ENCODE measurements at places on chromosomes 5 and 9.

DNA sequence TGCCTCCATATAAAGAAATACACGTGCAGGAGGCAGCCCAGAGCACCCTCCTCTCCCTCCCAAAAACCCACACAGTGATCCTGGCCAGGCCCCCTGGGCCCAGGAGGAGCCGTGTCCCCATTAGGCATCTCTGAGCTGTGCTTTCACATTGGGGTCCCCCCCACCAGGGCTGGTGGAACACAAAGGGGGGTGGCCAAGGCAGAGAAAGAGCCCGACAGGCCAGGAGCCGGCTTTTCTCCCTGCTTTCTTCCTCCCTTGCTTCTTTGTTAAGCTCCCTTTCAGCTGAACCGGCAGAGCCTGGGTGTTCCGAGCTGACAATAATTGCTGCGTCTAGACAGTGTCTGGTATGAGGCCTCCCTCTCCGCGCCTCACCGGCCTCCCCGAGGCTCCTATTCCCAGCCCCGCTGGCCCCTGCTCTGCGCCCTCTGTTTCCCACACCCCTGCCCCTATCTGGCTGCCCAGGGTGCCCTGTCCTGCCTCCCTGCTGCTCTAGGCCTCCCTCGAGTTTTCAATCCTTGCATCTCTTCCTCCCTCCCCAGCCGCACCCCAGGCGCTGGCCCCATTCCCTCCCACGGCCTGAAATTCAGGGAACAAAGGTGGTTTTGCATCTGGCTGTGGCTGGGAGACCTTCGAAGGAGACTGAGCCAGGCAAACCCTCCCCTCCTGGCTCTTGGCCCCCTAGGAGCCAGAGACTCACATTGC lies 120.6 kb downstream of the C9orf50 start:
- DNase-seq: no peak

GRCh38 chr5:172438319-172438668 lies 16.0 kb downstream of the SH3PXD2B start:
- no peak for DNase-seq

DNA sequence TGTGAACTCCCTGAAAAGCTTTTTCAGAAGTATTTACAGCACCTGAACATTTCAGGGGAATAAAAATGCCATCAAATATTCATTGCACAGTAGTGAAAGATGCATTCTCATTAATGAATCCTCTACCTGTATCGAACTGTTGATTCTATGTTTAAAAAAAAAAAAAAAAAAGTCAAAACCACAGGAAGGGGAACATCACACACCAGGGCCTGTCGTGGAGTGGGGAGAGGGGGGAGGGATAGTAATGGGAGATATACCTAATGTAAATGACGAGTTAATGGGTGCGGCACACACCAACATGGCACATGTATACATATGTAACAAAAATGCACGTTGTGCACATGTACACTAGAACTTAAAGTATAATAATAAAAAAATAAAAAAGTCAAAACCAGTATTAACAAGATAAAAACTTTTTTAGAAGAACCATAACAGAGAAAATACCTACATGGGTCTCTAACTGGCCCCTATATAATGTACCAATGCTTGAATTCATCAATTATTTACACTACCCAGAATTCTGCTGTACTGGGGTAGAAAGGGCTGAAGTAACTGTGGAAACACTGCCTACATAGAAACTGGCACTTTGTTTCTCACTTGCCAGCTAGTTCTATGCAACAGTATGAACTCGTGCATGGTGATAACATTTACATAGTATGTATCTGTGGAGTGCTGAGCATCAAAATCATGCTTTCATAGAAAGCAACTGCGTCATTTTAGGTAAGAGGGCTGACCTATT lies 48.9 kb downstream of the GNAQ start:
- DNase-seq: no peak

DNA sequence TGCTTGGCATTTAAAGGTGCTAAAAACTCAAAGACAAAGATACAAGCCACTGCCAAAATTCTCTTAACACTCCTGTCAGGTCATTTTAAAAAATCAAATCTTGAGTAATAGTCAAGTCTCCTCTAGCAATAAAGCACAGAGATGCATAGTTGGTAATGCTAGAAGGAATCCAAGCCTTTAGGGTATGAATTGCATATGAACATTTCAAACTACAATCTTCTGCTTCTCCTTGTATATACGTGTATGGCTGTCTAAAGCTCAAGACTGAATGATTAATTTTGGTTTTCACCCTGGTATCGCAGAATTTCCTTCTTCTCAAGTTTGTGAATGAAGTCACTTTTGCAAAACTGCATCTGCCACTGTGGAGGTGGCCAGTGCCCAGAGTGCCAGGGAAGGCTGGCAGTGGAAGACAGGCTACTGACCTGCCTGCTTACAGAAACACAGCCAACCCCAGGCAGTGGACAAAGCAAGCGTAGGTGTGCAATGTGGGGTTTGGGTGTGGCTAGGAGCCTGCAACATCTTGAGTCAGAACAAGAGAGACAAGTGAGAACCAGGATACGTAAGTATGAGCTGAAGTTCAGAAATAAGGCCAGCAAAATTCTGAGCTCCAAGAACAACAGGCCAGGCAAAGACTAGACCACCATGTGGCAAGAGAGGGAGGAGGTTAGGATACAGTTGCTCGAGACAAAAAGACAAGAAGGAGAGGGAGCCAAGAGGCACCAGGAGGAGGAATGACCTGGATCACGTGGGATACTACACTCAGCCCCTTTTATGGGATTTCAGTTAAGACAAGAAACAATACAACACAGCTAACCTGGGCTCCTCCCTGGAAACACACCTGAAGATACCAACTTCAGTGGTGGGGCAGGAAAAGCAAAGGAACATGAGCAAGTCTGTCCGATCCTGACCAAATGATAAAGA lies 22.6 kb downstream of the MYO10 start:
- no peak for DNase-seq

DNA sequence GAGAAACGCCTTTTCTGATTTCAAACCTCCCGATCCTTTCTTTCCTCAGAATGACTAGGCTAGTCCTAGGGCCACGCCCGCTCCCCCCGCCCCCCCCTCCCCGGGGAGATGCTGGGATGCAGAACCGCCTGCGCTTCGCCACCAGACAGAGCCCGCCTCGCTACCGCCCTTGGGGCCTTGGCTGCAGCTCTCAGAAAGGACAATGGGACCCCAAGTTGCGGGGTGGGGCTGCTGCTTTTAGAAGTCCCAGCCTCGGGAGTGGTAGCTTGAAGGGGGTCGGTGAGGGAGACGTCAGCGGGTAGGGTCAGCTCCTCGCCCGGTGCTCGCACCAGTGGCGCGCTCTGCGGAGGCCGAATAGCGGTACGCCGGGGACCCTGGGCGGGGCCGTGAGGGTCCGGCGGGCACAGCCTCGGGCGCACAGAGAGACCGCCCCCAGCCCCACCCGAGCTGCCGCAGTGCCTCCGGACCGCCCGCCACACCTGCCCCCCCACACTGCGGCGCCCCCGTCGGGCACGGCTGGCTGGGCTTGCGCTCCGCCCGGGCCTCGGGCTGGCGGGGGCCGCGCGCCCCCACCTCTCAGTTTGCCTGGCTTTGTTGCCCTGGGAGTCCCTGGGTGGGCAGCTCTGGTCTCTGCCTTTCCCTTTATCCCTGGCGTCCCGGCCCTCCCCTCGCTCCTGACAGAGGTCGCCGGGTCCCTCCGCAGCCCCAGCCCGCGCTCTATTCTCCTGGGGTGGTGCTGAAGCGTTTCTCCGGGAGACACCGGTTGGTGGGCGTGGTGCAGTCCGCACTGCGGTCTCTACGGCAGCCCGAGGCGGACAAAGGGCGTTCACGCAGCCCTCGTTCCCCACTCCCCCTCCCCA lies 1.2 kb downstream of the MAP1B start:
- DNase-seq: peak; percentile 4

DNA sequence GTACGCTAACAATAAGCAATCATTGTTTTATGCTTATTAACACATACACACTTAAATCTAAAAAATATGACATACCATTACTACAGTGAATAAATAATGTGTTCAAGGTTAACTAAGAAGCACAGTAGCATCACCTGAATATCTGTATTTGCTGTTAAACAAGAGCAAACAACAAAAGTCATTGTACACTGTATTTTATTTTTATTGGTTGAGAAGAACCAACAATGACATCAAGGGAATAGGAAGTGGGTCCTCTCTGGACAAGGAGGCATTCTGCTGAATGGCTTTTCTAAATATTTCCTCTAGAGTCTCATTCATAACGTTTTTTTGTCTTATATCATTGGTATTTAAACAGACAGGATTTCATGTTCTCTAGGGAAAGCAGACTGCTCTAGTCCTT lies 460.4 kb downstream of the CDH9 start:
- DNase-seq: no peak

DNA sequence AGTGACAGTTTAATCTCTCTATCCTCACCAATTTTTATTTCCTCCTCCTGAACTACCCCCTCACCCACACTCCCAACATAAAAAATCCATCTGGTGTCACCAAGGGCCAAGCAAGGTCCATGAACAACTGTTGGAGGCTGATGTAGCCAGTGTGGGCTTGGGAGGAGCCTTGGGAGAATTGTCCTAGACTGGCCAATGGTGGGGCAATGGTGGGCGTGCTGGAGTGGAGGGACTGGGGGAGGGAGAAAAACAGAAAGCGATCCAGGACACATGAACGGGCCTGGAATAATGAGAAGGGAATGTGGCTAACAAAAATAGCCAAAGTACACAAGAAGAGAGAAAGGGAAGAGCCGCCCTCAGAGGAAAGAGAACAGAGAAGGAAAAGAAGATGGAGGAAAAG lies 272.6 kb downstream of the ENC1 start:
- no peak for DNase-seq

- DNase-seq: no peak
These were observed 2.5 kb upstream of the RAB14 start for GRCh38 chr9:121204121-121204520.

DNA sequence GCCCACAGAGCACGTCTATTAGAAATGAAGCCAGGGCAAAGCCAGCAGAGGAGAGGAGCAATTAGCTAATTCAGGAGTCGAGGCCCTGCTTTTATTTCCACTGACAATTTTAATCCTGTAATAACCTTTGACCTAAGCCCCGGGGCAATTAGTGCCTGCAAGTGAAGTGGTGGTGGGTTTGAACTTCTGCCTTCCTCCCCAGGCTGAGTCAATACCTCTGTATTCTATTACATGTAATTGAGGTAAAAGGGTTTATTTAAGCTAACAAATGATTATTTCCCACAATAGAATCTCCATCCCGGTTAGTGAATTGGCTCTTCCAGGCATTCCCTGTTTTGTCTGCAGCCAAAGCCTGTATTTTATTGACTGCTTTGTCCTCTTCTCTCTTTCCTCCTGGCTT lies 49.9 kb downstream of the FGF18 start:
- DNase-seq: no peak

DNA sequence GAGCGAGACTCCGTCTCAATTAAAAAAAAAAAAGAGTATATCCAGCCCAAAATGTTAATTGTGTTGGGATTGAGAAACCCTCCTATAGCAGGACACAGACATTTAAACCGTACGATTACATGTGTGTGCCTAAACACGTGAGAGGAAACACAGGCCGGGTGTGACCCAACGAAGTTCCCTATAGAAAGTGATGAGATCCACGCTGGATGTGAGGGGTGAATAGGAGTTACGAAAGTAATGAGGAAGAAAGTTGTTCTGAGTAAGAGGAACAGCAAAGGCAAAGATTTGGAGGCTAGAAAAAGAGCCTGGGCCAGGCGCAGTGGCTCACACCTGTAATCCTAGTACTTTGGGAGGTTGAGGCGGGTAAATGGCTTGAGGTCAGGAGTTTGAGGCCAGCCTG lies 13.6 kb downstream of the NAIF1 start:
- DNase-seq: no peak

DNA sequence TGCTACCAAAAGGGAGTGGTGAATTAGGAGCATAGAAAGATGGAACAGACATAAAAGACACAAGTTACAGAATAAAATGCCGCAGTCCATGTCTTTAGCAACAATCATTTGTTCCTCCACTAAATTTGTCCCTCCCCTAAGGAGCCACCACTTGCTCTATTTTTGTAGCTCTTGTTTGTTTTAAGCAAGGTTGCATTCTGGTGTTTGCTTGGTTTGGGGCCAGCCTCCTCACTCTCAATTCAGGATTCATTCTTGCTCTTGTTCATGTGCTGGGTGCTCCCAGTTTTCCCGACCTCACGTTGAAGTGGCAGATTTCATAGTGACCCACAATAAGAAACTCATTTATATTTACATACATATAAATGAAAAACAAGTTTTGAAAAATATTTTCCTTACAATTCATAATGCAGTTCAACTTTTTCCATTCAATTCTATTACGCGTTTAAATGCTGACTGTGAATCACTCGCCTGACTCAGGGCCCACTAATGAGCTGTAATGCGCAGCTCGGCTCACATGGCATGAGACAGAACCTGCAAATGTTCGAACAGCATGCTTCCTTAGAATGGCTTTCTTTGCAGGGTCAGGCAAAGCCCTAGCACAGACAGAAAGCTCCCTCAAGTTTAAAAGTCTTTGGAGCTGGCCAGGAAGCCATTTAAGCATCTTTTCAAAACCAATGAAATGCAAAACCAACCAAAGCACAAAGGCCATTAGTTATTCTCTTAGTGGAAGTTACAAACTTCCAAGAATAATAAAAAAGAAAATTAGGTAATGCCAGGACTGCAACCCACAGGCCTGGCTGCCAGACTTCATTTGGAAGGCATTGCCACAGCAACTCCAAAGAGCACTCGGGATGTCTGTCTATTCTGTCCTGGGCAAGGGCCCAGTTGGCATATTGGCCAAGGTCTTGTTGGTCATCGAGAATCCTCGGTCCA lies 41.7 kb downstream of the RETREG1 start:
- DNase-seq: no peak

- no peak for DNase-seq
These were observed 255.3 kb upstream of the SMARCA2 start for GRCh38 chr9:1759771-1760300.

DNA sequence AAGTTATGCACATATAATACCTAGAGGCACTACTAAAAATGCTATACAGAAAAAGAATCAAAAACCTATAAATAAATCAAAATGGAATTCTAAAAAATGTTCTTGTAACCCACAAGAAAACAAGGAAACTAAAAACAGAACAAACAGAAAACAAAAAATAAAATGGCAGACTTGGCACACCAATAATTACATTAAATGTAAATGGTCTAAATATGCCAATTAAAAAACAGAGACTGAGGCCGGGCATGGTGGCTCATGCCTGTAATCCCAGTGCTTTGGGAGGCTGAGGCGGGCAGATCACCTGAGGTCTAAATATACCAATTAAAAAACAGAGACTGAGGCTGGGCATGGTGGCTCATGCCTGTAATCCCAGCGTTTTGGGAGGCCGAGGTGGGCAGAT lies 142.2 kb downstream of the SLIT3 start:
- no peak for DNase-seq

DNA sequence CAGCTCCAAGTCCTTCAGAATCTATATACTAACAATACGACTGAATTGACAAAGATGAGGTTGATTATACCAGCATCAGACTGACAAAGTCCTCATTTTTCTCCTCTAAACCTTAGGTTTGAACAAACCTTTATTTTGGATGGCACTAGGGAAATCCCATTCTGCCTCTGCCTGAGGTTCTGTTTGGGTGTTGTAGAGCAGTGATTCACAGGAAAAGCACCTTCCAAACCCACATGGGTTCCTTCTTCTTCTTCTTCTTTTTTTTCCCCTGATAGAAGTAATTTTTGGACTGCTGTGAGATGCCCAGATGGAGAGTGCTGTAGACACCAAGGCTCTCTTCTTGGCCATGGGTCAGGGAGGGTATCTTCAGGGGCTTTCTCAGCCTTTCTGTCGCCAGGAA lies 164.9 kb upstream of the PAPPA start:
- DNase-seq: no peak
